ENCODE measurements at places on chromosomes 12 and 14.
A peak's percentile ranks its signal among the peaks of the same experiment; 100 is the strongest.

GRCh38 chr12:1811281-1811947, 9.0 kb upstream of the LRTM2 start:
- DNase-seq = no peak

GRCh38 chr14:67420102-67420739, 8.3 kb upstream of the PLEK2 start:
- DNase-seq = peak; percentile 50

- peak; percentile 78 for DNase-seq
These were observed 26.3 kb downstream of the ITGA7 start for GRCh38 chr12:55681142-55682077.

- no peak for DNase-seq
These were observed 214.3 kb downstream of the KIF26A start for GRCh38 chr14:104352493-104353220.

GRCh38 chr14:93005135-93005813, 82.3 kb downstream of the CHGA start:
- no peak for DNase-seq

GRCh38 chr12:112900298-112901145, 6.2 kb upstream of the OAS1 start:
- DNase-seq = peak; percentile 75

- no peak for DNase-seq
These were observed 150.3 kb downstream of the FBXL14 start for GRCh38 chr12:1444142-1444516.

- DNase-seq = no peak
These were observed 25.9 kb downstream of the SYNDIG1L start for GRCh38 chr14:74400031-74400685.

DNA sequence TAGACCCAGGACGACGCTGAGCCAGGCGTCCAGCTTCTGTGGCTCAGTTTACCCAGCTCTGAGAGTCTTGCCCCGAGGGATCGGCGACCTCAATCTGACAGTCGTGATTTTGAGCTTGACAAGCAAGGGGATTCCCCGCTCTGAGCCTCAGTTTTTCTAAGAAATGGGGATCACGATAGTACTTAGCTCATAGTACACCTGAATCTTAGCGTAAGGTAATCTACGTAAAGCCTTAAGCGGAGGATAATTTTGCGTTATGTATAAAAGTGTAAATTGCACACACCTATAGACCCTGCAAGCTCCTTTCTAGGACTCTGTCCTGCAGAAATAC, 285 bp downstream of the MVK start:
- DNase-seq = no peak

DNA sequence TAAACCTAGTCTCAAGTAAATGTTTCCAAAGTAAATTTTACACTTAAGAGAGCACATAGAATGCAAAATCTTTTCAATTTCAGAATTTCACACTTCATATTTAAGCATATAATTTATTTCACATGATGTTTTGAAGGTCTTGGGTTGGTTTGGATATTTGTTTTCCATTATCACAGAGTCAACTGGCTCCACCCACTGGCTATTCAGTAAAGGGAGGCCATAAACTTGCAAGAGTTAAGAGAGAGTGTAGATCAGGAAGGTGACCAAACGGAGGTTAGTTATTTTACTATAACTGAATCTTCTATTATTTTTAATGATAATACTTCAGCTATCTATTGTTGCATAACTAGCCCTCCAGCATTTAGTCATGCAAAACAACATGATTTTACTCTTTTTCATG, 6.2 kb upstream of the CPNE8 start:
- peak; percentile 48 for DNase-seq

- no peak for DNase-seq
These were observed 48.5 kb downstream of the BAZ1A start for GRCh38 chr14:34826661-34827060.

GRCh38 chr12:68487721-68488309, 122.9 kb upstream of the RAP1B start:
- DNase-seq = no peak

- no peak for DNase-seq
These were observed 29.6 kb downstream of the GIT2 start for GRCh38 chr12:109966546-109966945.

- peak; percentile 79 for DNase-seq
These were observed 83.9 kb downstream of the STXBP6 start for GRCh38 chr14:24965934-24966578.

DNA sequence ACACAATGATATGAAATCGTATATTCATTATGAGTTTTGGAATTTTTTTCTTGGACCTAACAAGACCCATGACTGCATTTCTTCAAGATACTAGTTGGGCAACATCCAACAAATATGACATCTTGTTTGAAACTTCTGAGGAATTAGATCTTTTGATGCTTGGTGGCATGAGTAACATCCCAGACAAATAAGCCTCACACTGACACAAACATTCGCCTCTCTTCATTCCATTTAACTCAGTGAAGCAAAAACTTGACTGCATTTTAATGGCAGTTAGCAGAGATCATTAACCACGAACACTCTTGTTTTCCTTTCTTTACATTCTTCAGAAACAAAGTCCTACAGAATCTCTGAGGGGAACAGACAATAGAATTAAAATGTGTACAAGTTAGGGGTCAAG, 758.3 kb downstream of the C12orf50 start:
- no peak for DNase-seq

- DNase-seq = no peak
These were observed 45.7 kb upstream of the RFLNA start for GRCh38 chr12:124248941-124249825.

- no peak for DNase-seq
These were observed 10.1 kb downstream of the CCDC196 start for GRCh38 chr14:66496188-66496807.

DNA sequence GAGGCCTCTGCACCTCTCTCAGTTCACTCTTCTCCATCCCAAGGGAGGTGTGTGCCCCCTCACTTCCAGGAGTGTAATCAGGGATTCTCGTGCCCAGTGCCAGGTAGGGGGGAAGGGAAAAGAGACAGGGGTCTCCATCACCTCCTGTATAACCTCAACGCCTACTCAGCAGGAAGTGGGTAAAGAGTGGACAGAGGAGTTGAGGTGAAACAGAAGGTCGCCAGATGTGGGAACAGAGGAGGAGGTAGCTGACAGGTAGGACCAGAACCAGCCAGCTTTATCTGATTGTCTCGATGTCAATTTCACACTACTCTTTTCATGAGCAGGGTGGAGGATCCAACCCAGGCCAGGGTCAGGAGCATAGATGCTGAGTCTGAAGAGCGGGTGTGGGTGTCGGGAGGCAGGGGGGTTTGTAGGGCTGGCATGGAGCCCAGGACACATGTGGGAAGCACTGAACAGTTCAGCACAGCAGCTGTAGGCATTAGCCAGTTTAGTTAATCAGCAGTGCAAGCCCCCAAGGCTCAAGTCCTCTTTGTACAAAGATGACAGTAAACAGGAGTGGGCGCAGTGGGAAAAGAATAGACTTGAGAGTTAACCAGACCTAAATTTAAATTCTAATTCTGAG, 213.5 kb downstream of the PELI2 start:
- DNase-seq = no peak

DNA sequence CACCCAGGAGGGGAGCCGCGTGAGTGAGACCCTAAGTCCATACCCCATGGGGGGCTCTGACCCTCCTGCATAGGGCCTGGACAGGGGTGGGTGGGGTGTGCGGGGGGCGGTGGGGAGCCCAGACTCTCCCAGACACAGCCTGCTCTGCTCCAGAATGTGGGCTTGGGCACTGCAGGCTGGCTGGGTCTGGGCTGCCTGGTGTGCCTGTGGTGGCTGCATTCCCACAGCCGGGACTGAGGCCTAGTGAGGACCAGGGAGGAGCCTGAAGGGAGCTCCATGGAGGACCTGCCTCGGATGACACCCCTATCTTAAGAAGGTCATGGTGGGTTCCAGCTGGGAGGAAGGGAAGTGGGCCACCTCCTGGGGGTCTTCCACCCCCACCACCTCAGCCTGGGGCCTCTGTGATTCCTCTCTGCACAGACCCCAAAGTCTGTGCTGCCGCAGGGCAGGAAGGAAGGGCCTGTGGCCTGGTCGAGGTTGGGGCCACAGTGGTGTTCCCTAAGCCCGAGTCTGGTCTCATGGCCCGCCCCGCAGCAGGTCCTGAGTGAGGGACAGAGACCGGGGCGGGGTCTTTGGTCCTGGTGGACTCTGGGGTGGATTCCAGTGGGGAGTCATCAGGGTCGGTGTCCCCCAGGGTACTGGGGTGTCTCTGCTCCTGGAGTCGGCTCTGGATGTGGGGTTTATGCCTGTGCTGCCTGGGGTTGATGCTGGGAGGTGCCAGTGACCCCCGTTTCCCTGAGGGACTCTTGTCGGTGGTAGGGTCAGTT, 392.3 kb downstream of the TMEM121 start:
- DNase-seq = no peak

DNA sequence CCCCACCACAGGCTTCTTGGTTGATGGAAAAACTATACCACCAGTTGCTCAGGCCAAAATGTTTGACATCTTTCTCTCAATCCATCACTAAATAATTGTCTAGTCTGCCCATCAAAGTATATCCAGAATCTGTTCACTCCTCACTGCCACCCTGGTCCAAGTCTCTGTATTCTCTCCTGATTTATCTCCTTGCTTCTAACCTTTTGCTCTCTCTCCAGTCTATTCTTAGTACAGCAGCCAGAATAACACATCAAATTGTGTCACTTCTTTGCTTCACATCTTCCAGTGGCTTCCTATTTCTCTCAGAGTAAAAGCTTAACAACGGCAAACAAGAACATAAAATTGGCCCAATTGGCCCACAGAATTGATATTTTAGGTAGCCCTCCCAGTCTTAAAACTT, 272.8 kb downstream of the IPO8 start:
- DNase-seq = no peak

- no peak for DNase-seq
These were observed 178.9 kb upstream of the DYRK2 start for GRCh38 chr12:67469666-67470065.

DNA sequence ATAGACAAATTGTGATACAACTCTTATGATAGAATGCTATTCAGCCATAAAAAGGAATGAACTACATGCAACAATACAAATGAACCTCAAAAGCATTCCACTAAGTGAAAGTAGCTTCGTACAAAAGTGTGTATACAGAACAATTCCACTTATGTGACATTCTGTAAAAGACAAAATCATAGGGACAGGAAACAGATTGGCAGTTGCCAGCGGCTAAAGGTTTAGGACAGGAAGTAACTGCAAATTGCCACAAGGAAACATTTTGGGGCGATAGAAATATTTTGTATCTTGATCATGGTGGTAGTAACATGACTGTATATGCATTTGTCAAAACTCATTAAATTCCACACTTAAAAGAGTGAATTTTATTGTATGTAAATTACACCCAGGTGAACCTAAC, 113.4 kb downstream of the CAPZA3 start:
- DNase-seq = no peak

DNA sequence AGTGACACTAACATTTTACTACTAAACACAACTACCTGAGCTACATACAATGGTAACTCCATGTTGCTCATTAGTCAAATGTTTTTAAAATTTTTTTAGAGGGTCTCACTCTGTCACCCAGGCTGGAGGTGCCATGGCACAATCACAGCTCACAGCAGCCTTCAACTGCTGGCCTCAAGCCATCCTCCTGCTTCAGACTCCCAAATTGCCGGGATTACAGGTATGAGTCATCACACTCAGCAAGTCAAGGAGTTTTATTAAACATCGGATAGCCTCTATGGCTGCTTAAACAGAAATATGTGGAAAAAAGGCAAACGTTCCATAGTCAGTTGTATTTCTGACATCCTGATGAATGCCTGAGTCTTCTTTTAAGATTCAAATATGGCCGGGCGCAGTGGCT, 11.1 kb upstream of the NPFF start:
- DNase-seq = no peak

DNA sequence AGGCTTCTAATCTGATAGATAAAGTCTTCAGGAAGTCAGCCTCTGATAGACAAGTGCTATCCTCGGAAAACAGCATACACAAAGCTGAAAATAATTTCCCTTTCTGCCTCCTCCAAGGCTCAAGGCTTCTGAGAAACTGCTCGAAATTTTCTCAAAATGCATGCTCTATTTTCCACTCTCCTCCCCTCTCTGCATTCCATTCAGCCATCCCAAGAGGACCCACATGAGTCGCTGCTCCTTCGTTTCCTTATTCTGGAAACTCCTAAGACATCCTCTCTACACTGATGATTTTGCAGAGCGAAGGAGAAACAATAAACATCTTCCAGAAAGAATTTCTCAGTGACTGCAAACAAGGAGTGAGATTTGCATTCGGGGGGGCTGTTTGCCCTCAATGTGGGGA, 92.2 kb upstream of the SFSWAP start:
- no peak for DNase-seq

DNA sequence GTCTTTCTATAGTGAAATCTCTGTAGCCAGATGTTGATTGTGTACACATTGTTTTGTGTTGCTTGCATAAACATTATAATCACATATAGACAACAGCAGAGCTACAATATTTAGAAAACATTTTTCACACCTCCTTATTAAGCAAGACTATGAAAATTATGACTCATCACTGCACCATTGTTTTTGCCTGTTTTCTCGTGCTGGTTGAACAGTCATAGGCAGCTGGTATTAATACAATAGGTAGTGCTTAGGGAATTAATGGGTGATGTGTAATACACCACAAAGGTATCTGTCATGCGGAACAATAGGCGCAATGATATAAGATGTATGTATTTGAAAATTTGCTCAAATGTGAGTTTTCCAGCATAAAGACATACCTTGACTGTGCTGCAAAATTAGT, 449.3 kb downstream of the FOXG1 start:
- DNase-seq = no peak

DNA sequence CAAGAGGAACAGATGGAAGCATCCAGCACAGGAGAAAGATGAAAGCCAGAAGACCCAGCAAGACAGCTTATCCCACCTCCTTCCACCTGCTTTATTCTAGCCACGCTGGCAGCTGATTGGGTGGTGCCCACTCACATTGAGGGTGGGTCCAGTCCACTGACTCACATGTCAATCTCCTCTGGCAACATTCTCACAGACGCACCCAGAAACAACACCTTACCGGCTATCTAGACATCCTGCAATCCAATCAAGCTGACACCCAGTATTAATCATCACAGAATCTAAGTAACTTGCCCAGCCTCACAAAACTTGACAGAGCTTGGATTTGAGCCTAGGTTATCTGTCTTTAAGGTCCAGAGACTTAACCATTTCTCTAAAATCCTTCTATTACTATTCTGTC, 208.9 kb downstream of the PAH start:
- DNase-seq = no peak

DNA sequence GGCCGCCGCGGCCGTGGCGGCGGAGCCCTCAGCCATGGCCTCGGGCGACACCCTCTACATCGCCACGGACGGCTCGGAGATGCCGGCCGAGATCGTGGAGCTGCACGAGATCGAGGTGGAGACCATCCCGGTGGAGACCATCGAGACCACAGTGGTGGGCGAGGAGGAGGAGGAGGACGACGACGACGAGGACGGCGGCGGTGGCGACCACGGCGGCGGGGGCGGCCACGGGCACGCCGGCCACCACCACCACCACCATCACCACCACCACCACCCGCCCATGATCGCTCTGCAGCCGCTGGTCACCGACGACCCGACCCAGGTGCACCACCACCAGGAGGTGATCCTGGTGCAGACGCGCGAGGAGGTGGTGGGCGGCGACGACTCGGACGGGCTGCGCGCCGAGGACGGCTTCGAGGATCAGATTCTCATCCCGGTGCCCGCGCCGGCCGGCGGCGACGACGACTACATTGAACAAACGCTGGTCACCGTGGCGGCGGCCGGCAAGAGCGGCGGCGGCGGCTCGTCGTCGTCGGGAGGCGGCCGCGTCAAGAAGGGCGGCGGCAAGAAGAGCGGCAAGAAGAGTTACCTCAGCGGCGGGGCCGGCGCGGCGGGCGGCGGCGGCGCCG, 381 bp downstream of the YY1 start:
- peak; percentile 37 for DNase-seq

Data from OCI-M1 (cell line).